AG09319 (cell line): ENCODE measurements at places on chromosomes 16 and 17.

DNA sequence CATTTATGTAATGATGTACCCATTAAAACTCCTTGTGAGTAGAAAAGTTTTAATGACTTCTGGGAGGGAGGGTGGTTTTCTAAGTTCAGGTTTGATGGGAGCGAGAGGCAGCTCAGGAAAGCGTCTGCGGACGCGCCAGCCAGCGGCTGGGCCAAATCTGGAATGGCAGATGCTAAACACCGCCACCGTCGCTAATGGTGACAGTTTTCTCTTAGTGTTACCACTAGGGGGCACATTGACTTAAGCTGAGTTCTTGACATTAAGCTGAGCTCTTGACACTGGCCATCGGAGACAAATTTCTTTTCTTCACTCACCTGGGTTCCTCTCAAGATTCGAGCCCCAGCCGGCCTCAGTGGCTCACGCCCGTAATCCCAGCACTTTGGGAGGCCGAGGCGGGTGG, 6.7 kb downstream of the TRPV1 start:
- DNase-seq, result no peak

DNA sequence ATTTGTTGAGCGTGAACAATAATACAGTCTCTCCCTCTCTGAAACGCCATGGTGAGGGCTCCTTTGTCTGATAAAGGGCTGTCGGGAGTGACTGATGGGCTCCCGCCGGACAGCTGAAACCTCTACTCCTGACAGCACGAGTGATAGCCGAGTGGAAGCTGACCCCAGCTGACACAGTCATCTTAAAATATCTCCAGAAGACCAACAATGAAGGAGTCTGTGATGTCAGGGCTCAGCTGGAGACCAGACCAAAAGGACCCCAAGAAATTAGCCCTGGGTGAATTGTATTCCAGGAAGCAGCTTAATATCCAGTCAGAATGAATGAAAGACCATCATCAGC, 22.4 kb downstream of the CCDC182 start:
- no peak for DNase-seq

GRCh38 chr16:74521691-74522090, 85.2 kb downstream of the GLG1 start:
- DNase-seq, result no peak

GRCh38 chr17:46950997-46951621, 27.9 kb downstream of the RPRML start:
- DNase-seq, result no peak

- no peak for DNase-seq
These were observed 16.6 kb downstream of the C16orf96 start for GRCh38 chr16:4572715-4573114.

- no peak for DNase-seq
These were observed 1.8 kb upstream of the C1QTNF8 start for GRCh38 chr16:1097800-1098199.

DNA sequence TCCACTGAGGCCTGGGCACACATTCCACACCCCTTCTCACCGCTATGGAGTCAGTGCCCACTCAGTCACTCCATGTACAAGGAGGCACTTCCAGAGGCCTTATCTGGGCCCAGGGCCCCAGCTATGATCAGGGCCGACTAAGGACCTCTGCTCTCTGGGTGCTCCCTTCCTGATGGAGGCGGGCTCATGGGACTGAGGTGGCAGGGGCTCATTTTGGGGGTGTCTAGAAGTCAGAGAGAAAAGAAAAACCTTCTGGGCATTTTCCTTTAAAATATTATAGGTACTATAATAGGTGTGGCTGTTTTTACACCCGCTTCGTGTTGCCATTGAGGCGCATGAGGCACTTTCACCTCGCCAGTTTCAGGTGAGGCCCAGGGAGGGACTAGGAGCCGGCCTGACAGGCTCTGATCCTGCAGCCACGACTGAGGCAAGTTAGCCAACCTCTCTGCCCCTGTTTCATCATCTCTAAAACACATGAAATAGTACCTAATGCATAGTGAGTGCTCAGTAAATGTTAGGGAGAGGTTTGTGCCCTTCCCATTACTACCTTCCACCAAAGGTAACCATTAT, 14.4 kb downstream of the B9D1 start:
- DNase-seq, result no peak

DNA sequence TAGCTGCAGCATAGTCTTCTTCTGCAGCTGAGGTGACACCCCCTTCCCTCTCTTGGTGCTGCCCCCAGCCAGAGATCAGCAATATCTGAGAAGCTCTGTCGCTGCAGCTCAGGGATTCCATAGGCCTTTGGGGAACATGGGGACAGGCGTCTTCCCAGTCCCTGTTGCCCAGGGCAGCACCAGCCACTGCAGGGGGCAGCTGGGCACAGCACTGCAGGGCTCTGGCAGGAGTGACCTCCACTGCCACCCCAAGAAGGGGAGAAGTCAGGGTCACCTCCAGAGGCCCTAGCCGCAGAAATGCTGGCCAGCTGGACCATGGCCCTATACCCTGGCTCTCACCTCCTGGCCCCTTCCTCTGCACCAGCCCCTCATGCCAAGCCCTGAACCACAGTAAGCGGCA, 16.9 kb downstream of the SCN4A start:
- DNase-seq, result no peak

GRCh38 chr17:80937462-80938381, 53.9 kb upstream of the CHMP6 start:
- no peak for DNase-seq

DNA sequence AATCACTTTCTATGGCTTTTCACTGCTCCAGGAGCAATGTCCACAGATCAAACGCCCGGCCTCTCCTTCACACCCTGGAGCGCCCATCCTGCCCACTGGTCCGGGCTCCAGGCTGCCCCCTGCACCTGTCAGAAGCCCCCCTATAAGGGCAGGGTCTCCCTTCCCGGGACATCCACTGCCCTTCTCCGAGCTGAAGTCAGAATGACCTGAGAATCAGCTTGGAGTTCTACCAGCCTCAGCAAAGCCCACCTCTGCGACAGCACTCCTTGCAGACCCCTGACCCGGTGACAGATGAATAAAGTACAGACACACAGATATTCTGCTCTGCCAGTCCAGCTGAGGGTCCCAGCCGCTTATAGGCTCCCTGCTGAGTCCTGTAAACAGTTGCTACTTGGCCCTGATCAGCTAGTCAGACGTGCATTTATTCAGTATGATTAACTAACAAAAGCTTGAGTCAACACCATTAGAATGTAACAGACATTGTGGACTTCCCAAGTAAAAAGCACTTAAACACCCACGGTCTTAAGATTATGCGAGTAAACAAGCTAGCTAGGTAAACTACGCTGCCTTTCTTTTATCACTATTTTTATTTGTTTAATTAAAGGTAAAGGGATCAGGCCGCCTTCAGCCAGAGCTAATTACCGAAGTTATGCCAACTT, 4.8 kb downstream of the SLC7A5 start:
- DNase-seq, result no peak
